ENCODE measurements at places on chromosomes 7 and 10.
A peak's percentile ranks its signal among the peaks of the same experiment; 100 is the strongest.

GRCh38 chr10:65570143-65571010, 1355.5 kb upstream of the LRRTM3 start:
- peak; percentile 10 for DNase-seq

DNA sequence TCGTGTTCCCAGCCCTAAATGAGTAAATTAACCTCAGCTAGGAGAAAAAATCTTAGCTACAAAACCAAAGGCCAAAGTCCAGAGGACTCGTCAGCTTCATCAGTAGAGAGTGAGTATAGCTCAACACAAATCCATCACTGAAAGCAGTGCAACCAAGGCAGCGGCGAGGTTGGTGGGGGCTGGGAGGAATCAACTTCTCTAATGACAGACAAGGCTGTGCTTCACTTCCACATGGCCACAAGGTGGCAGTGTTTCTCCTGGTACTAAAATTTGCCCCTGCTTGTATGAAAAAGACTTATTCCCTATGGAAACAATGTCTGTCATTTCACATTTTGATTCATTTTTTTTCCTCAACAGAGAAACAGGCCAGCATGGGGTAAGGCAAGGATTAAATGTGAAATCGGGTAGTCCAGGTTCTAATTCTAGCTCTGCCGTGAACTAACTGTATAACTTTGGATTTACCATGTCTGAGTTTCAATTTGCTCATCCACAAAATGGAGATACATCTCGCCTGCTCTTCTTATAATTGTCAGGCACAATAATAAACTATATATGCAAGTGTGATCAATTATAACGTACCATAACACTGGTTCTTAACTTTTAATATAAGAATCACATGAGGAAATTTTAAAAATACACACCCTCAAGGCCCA, 39.3 kb downstream of the FAS start:
- peak; percentile 80 for DNase-seq

GRCh38 chr7:50474382-50475160, 24.4 kb upstream of the FIGNL1 start:
- no peak for DNase-seq

DNA sequence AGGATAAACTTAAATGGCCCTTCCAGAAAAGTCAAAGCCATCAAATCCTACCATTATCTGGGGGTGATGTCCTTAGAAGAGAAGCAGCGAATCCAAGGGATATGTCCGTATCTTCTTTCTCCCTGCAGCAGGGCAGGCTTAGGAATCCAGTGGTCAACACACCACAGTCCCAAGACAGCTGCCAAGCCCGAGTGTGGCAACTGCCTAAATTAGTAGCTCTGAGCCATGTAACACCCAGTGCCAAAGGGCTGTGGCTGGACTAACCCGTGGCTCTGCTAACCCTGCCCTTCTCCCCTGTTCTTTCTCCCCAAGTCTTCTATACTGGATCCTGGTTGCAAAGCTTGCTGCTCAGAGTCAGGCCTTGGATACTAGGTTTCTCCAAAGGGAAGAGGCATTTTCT, 74.8 kb downstream of the CDK1 start:
- no peak for DNase-seq

- DNase-seq: no peak
These were observed 464.4 kb downstream of the PTPRN2 start for GRCh38 chr7:158123214-158123613.

- no peak for DNase-seq
These were observed 22.2 kb downstream of the VOPP1 start for GRCh38 chr7:55550010-55550663.

DNA sequence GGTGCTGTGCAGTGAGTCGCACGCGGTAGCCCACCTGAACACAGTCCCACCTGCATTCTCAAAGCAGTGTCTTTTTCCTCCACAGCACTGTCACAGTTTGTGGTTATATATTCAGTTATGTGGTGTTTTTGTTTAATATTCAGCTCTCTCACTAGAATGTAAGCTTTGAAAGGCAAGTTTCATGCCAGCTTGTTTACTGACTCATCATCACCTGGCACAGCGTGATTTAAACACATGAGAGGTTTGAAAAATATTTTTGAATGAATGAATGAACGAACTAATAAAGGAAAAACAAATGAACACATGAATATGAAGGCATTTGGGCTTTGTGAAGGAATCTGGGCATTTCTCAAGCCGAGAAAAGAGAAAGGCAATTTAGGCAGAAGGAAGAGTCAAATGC, 51.9 kb upstream of the TM9SF3 start:
- DNase-seq: no peak

GRCh38 chr7:50153148-50153547, 60.1 kb upstream of the ZPBP start:
- no peak for DNase-seq

GRCh38 chr10:94014304-94014703, 20.6 kb downstream of the PLCE1 start:
- DNase-seq: no peak

DNA sequence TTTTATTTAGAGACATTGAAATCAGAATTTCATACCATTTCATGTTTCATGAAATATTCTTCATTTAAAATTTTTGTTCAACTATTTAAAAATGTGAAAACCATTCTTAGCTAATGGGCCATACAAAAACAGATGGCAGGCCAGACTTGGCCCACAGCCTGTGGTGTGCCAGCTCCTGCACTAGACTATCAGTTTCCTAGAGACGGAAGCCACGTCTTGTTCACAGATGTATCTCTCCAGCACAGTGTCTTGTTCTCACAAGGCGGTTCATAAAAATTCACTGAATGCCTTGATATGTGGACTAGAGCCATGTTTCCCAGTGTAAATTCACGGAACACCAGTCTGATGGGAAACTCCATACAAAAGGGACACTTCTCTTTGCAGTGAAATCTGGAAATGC, 216.0 kb downstream of the KCNMA1 start:
- no peak for DNase-seq

- DNase-seq: no peak
These were observed 67.3 kb downstream of the AFAP1L2 start for GRCh38 chr10:114336823-114337509.

DNA sequence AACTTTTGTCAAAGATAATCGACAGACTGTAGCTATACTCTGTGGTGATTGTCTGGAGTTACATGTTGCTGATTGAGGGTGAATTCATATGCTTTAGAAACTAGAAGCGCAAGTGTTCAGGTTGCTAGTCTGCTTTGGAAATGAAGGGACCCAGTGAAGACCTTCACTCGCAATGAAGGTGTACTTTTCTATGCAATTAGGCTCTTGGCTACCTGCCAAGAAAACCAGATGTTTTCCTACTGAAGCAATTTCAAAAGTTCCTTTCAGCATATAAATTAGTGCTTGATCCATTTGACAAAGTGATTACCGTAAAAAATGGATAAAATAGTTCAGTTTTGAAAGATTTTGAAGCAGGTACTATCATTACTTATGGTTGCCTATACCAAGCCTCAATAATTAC, 10.0 kb upstream of the STK31 start:
- no peak for DNase-seq

- no peak for DNase-seq
These were observed 37.3 kb downstream of the ACADSB start for GRCh38 chr10:123045961-123046731.

DNA sequence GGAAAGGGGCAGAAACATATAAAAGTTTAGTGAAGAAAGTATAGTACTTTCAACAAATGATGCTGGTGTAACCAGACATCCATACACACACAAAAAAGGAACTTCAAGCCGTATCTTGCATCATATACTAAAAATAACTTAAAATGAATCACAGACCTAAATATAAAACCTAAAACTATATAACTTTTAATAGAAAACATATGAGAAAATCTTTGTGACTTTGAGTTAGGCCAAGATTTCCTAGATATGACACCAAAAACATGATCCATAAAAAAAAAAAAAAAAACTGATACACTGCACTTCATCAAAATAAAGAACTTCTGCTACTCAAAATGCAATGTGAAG, 40.9 kb downstream of the NUDCD3 start:
- peak; percentile 56 for DNase-seq

- peak; percentile 93 for DNase-seq
These were observed 23.5 kb downstream of the BLVRA start for GRCh38 chr7:43781726-43782607.

DNA sequence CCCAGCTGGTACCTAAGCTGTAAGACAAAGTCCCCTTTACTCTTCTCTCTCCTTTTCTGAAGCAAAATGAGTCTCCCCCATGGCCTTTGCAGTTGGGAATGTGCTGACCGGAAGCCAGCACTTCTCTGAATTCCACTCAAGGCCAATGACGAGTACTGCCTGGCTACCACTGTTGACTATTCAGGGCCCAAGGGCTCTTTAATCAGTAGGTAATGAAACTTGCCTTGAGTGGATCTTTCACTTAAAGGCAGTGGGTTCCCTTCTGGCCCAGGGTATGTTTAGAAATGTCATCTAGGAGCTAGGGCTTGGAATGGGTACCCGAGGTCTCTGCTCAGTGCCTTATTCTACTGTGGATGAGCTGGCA, 197.1 kb downstream of the BBS9 start:
- DNase-seq: no peak

GRCh38 chr10:78617115-78617514, 451.7 kb upstream of the ZMIZ1 start:
- DNase-seq: no peak

- DNase-seq: no peak
These were observed 1.5 kb upstream of the LAMB1 start for GRCh38 chr7:108004220-108005142.

DNA sequence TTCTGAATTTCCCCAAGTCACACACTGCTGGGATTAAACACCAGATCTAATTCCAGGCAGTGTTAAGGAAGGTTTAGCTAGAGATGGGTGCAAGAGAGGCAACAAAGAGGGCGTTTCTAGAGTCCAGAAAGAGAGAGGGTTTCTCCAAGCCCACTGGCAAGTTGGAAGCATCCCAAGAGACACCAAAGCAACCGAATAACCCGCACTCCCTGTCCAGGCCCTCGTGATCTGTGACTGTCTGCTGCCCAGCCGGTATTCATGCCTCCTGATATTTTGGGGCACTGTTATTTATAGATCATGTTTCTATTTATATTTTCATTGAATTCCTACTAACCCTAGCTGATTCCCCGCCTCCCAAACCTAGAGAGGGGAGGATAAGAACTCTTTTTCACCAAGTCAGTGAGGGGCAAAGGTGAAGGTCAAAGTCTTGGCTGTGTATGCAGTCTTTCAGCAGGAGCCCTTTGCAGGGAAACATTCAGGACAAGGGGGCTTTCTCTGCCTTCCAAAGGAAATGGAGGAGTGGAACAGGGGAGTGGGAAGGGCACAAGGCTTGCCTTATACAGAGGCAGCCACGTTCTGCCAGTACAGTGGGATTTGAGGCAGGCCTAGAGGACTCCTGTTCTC, 103.6 kb downstream of the SH3PXD2A start:
- DNase-seq: no peak

- no peak for DNase-seq
These were observed 130.0 kb upstream of the LANCL2 start for GRCh38 chr7:55235115-55235514.

- DNase-seq: no peak
These were observed 329.1 kb downstream of the PARD3 start for GRCh38 chr10:34486008-34486407.

DNA sequence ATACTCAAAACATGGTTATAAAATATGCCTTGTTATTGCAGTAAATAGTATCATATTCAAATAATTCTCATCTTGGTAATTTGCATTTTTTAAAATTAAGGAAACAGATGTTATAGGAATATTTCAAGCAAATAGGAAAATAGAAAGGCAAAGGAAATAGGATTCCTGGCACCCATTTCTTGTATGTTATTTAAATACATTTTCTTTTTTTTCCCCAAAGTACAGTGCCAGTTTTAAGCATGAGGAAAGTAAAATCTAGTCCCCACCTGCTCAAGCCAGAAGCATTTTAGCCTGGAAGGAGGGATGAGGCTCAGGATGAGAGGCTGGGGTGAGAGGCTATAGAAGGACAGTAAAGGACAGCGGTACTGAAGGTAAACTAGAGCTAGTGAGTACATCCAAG, 38.1 kb downstream of the GNAT3 start:
- no peak for DNase-seq

- peak; percentile 94 for DNase-seq
These were observed 335.3 kb upstream of the KLF6 start for GRCh38 chr10:4120096-4120853.

- no peak for DNase-seq
These were observed 216.8 kb upstream of the ZNF32 start for GRCh38 chr10:43865265-43866135.
